ENCODE measurements at places on chromosomes 2 and 18.

DNA sequence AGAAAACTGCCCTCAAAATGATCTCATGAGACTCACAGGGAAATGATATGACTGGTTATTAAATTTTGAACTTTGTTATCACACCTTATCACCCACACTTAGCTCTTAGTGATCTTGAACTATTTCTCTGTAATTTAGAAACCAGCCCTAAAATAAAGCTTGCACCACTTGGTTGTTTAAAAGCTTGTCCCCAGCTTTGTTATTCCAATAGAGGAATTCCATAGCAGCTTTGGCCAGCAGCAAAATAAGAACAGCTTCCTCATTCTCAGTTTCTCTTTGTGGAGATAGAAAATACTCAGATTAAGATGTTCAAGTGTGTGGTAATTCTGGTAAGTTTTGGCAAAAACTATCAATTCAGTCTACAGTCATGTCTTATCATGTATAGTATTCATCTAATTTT, 54.4 kb upstream of the CCDC68 start:
- no peak for DNase-seq

GRCh38 chr2:128543646-128544045, 225.0 kb upstream of the HS6ST1 start:
- DNase-seq, result no peak

DNA sequence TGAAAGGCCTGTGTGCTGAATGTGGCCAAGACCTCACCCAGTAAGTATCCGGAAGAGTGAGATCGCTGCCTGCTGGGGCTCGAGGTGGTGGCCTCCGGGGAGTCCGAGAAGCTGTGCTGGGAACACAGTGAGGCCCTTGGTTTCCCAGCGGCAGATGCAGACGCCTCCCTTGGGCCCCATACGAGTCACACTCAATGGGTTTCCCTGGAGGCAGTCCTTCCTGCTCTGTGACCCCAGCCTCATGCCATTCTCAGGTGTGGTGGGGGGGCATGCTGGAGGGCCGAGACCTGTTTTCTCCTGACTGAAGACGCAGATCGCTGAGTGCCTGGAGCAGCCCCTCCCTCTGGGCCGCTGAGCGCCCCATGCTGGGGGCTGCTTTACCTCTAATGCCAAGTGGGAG, 15.7 kb downstream of the CTDP1 start:
- no peak for DNase-seq

DNA sequence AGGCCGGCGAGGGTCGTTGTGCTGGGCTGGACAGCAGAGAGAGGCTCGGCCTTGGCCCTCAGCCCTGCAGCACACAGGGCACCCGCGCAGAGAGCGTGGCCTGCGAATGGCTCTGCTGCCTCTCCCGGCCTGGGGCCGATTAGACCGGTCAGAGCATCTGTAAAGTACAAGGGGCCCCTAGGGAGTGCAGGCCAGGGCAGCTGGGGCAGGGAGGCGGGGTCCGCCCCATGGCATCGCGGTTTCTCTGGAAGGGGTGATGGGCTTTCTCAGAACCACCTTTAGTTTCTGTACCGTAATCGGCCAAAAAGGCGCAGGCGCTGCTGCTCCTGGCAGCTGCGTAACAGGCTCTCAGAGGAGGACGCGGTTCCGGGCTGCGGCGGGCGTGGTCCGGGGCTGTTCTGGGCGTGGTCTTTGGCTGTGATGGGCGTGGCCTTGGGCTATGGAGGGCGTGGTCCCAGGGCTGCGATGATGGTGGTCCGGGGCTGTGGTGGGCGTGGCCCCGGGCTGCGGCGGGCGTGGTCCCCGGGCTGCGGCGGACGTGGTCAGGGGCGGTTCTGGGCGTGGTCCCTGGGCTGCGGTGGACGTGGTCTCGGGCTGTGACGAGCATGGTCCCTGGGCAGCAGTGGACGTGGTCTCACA, 1.5 kb upstream of the GPR148 start:
- DNase-seq, result no peak

DNA sequence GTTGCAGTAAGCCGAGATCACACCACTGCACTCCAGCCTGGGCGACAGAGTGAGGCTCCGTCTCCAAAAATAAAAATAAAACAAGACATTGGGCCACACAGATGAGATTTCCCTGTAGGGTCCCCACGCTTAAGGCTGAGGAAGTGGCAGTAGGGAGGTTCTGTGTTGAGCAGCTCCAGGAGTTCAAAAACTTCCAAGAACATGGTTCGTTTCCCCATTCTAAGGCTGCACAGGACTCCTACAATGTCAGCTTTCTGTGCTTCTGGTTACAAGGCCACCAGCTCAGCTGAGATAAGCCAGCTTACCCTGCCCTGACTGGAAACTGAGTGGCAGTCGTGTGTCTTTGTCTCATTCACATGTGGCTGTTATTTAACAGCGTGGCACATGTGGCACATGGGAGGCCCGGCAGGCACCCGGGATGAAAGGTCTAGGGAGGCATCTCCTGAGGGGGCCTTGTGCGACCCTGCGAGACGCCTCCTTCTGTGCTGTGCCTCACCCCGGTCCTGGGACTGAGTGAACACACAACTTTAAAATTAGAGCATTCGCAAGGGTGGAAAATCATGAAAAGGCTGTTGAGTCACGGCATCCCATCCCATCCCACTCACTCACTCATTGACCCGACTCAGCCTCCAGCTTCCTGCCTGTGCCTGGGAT, 7.7 kb downstream of the ITGB1BP1 start:
- DNase-seq, result no peak

- DNase-seq, result no peak
Observed at GRCh38 chr2:112790305-112790704, 6.0 kb upstream of the IL1A start.

DNA sequence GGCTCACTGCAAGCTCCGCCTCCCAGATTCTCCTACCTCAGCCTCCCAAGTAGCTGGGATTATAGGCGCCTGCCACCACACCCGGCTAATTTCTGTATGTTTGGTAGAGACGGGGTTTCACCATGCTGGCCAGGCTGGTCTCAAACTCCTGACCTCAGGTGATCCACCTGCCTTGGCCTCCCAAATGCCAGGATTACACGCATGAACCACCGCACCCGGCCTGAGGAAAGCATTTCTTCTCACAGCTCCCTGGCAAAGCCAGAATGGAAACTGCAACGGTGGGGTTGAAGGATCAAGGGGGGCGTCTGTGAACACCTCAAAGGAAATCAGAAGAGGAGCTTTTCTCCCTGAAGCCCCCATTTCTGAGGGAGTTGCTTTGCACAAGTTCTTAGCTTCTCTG, 11.2 kb upstream of the TEX51 start:
- DNase-seq, result no peak

- DNase-seq, result no peak
Observed at GRCh38 chr2:26621469-26622199, 19.5 kb downstream of the CIB4 start.

DNA sequence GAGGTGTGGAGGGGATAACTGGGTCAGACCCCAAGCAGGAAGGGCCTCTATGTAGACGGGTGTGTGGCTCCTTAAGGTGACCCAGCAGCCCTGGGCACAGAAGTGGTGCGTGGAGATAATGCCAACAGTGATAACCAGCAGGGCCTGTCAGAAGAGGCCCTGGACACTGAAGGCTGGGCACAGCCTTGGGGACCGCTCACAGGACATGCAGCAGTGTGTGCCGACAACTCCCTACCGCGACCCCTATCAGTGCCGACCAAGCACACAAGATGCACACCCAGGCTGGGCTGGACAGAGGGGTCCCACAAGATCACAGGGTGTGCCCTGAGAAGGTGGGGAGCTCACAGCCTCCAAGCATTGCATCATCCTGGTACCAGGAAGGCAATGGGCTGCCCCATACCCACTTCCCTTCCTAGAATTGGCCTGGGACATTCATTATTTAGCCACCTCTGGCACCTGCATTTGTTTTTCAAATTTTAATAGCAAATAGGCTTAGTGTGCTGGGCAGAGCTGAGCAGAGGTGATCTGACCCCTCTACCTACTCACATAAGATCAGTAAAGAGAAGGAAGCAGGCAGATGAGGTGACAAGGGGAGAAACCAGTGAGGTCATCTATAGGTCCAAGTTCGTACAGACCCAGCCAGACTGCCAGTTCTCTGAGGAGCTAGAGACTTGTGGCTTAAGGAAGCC, 55.2 kb downstream of the BCL11A start:
- no peak for DNase-seq

GRCh38 chr2:33108483-33109443, 162.0 kb downstream of the LTBP1 start:
- no peak for DNase-seq

GRCh38 chr2:132974467-132975095, 304.6 kb upstream of the LYPD1 start:
- no peak for DNase-seq

GRCh38 chr2:111535404-111535803, 348.6 kb downstream of the ANAPC1 start:
- DNase-seq, result no peak

GRCh38 chr18:58314284-58314683, 270.3 kb downstream of the NEDD4L start:
- peak; percentile 33 for DNase-seq
